ENCODE measurements at places on chromosomes 1 and 21.

DNA sequence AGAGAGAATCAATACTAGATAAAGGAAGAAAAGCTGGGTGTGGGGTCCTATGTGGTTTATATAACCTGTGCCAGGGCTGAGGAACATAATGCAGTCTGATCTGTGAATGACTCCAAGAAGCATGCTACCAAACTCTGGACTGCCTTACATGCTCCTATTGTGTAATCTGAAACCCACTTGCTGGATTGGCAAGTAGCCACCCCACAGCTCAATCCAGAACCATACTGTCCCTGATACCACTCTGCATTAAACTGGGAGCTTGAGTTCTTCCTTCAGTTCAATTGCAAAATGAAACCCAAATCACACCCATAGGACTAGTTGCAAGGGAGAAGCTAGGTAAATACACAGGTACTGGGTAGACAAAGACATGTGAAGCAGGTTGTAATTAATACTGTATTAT, 115.4 kb upstream of the NEGR1 start:
- no peak for DNase-seq

- DNase-seq: no peak
Measured at GRCh38 chr1:93471284-93471683, 23.4 kb downstream of the FNBP1L start.

DNA sequence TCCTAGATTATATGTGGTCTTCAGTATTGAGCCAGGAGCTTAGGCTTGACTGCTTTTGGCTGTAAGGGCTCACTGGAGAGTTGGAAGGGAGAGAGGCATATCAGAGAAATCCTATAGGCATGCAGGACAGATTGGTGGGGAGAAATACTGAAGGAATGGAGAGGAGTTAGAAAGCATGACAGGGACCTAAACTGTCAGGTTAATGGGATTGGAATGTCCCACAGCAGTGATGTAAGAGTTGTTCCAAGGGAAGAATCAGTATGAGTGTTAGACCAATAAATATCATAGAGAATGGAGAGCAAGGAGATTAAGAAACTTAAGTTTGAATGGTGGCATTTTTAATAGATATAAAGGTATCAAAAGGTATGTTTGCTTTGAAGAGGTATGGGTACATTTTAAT, 39.7 kb downstream of the SLC35A3 start:
- DNase-seq: no peak

DNA sequence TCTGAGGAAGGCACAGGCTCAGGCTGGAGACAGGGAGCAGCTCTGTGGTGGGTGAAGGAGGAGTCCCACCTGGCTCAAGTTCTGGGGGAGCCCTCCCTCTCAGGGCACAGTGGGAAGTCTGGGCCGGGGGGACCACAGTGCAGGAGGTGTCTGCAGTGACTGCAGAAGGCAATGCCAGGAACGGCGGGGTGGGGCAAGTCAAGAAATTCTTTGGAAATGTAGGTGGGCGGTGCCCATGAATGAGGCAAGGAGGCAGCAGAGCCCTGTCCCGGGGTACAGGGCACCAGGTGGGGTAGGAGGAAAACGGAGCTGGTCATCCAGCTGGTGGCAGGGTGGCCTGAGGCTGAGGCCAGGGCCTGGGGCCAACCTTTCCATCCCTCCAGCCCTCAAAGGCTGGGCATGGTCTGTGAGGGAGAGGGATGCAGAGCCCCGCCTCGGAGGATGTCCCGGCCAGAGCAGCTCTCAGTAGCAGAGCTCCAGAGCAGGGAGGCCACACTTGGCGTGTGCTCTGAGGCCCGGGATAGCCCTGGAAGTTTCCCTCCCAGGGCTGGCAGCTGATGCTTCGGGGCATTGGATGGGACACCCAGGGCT, 4.7 kb downstream of the TFF3 start:
- no peak for DNase-seq

DNA sequence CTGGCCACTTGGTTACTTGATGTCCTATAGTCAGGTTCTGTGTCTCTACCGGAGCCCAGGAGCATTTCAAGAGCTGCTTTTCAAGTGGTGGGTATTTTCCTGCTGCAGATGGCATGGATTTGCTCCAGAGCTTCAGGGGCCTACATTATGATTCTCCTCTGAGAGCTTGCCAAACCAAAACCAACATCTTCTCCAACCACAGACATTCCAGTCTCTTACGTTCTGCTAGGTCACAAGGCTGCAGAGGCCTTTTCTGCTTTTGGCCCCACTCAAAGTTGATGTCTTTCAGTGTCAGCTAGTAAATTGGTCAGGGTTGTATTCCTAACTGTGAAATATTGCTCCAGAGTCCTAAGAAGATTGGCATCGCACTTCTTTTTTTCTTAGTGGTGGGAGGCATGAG, 14.7 kb upstream of the AQP10 start:
- no peak for DNase-seq

Measured in NCI-H1048 (cell line).